ENCODE measurements at places on chromosomes 1 and 21.

DNA sequence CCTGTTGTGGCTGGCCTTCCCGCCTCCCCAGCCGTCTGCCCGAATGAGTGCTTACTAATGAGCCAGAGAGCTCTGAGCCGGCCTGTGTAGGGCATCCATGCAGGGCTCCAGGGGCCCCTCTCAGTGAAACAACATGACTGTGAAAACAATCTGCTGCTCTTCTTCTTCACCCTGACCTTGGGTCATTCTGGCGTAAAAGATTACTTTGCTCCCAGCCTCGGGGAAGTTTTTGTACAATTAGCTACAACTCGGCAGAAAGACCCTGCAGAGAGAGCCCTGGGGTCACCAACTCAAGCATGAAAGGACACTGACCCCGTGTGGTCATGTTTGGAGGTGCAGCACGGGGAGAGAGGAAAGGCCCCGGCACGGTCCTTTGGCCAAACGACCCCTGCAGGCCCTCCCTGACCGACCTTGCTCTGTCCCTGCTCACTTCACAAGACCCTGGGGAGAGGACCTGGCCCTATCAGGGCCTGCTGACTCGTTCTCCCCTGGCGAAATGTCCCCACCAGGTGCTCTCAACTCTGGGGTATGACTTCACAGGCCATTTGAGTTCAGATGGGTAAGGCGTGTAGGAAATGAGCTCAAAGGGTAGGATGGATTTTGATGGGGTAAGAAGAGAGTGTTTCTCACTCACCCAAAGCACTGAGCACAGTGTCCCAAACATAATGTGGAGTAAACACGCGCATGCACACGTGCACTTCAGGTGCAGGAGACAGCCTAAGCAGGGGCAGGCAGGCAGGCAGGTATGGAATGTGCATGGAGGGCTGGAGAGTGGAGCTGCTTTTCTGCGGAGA, 22.9 kb upstream of the FAM20B start:
- peak; percentile 57 for DNase-seq

DNA sequence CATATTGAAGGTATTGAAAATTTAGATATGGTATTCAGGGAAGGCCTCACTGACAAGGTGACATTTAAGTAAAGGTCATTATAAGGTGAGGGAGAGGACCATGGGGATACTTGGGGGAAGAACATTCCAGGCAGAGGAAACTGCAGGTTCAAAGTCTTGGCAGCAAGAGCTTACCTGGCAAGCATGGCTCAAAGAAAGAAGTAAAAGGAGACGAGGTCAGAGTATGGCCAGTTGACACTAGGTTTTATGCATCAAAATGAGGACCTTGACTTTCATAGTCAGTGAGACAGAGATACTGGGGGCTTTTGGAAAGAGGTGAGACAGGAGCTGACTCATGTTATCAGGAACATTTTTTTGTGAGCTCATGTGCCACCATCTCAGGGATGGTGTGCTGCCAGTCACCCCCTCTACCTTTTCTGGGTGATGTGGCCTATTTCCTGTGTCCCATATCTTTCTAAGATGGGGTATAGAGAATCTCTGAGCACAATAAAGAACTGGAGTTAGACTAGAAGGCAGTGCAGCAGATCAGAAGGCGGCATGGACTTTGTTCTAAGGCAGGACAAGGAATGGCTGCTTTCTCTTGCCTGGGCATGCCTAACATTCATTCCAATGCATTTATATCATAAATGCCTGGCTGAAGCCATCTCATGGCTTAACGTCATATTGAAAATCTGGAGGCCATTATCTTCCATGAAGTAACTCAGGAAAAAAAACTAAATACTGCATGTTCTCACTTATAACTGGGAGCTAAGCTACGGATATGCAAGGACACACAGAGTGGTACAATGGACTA, 406.7 kb downstream of the NTNG1 start:
- DNase-seq = no peak

DNA sequence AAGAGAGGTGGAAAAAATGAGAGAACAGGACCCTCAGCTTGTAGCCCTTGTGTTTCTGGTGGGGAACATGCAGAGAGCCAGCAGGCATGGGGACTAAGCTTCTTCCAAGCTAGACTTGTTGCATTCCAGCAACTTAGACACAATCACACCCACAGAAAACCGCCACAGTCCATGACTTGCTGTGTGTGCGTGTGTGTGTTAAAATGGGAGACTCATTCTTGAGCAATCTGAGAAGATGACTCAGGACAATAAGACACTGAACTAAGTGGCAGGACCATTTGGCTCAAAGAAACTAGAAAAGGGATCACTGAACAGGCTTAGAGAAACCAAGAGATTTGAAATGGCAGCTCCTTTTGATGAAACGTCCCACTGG, 78.0 kb downstream of the HLX start:
- no peak for DNase-seq

- DNase-seq = no peak
These were observed 294.0 kb downstream of the LRRC40 start for GRCh38 chr1:69911301-69911801.

GRCh38 chr1:17523321-17524041, 16.0 kb upstream of the ARHGEF10L start:
- no peak for DNase-seq

- DNase-seq = no peak
These were observed 4.1 kb downstream of the AHDC1 start for GRCh38 chr1:27599605-27600497.

- DNase-seq = no peak
These were observed 99.7 kb downstream of the LAMC2 start for GRCh38 chr1:183285746-183286145.

DNA sequence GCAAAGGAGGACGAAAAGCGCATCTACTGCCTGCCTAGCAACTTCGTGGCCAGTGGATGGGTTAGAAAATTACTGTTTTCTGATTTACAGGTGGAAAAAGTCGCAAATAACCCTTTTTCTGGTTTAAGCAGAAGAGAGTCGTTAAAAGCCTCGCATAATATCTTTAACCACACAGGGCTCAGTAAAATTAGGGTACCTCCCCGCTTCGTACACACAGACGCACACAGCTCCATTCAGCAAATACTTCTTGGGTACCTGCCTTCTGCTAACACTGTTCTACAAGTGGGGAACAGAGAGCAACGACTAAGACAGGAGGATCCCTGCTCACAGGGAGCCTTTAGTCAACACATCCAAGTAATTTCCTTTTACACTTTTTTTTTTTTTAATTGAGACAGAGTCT, 704 bp downstream of the ALG6 start:
- DNase-seq = no peak

GRCh38 chr1:78032996-78033796, 12.6 kb upstream of the GIPC2 start:
- no peak for DNase-seq

DNA sequence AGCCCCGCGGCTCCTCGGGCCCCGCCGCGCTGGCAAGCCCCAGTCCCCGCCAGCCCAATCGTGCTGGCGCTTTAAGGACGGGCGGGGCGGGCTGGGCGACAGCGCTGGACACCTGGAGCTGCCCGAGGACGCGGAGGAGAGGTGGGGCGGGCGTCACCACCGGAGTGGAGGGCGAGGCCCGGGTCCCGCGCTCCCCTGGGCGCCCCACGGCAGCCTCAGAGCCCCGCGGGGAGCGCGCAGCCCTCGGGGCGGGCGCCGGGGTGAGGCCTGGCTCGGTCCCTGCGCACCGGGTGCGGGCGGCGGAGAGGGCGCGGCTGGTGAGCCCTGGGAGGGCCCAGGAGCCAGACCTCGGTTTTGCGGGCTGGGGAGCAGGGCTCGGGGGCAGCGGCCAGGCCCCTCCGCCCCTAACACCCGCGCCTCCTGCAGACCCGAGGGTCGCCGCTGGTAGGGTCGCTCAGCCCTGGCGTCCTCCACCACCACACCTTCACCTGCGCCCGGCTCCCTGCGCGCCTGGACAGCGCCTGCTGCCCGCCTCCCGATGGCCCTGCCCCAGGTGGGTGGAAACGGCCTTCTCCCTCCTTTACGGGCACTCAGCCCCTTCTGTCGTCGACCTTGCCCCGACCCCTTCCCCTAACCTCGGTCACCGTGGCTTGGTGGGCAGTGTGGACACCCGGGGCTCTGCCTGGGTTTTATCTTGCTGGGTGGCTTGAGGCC, at the start of gene TMEM61:
Gene TMEM61 (plus strand): TSS at position 101 of the 714 bp plus-strand sequence. CDS start 438 bp downstream, at position 539.
- DNase-seq = no peak

DNA sequence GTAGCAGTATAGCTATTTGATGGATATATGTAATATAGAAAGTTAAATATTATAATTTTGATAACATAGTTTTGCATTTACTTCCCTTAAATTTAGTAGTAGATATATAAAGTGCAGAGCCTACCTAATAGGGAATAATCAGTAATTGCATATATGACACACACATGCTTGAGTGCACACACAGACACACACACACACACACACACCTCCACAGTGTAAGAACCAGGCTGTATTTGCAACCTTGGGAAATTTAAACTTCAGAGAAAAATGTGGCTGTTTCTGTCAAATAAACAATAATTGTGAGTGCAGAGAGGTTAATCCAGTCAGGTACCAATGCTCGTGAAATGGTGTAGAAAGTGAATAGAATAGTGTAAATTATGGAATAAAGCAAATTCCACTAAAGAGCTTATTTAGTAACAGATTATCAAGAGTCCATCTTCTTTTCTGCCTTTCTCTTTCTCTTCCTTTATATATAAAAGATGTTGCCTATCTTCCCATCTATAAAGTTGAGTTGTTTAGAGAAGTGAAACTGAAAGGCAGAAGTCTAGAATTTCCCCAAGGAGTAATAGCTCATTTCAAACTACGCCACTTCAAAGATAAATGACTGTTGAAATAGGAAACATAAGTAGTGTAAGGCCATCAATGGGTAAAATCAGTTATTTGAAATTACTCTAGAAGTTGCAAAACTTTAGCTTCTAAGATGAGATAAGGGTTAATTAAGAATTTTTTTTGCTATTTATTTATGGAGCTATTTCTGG, 273.7 kb downstream of the SRGAP2C start:
- no peak for DNase-seq

DNA sequence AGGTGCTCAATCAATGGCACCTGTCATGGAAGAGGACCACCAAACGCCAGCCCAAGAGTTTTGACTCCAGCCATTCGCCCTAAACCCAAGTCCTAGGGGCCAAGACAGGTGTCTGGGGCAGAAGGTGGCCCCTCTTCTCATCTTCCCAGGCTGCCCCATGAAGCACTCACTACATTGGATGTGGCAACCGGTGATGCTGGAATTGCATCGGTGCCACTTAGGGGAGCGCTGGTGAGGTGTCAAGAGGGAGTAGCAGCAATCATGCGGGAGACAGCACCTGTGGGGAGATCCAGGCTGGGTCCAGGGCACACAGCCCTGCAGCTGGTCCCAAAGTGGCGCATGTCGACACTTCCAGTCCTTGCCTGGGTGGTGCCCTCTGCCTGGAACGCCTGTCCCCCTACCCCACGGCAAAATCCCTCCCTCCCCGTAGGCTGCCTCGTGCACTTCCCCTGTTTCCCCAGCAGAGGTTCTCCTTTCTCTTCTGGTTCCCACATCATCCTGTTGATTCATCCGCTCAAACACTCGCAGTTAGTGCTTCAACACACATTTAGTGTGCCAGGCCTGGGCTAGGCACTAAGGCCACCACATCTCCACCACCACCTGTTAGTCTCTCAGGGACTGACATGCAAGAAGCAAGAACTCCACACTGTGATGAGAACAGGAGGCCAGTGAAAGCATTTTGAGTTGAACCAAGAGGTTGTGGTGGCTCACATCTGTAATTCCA, 18.5 kb downstream of the PLA2G2D start:
- no peak for DNase-seq

DNA sequence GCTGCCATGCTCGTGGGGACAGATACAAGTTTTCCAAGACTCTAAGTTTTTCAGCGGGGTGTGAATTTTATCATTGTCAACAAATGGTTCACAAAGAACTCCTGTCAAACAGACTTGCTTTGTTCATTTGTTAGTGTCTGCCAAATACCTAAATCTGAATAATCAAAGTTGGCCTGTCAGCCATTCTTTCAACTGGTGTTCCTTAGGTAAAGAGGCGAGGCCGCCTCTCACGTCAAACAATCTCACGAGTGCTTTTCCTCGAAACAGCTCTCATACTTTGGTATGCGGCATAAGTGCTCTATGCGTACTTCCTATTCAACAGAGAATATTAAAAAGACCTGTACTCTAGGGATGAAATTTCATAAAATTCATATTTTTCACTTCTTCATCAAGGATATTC, 51.4 kb upstream of the KANK4 start:
- no peak for DNase-seq

GRCh38 chr1:107549152-107549810, 408.4 kb downstream of the NTNG1 start:
- DNase-seq = no peak

DNA sequence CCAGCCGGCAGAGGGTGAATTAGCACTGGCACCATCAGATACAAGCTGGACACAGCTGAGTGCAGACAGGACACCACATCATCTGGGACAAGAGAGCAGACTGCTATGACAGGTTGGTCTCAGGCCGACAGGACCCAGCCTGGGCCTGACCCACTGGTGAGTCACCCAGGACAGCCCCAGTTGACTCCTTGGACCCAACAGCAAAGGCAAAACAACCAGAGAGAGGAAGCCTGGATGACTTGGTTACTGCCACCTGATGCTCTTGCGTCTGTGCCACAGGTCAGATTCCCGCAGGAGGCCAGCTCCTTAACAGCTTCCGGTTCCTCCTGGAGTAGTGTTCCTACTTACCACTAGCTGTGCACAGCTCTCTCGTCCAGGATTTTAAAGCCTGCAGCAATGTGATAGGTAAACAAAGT, 18.5 kb downstream of the CCN1 start:
- DNase-seq = no peak

DNA sequence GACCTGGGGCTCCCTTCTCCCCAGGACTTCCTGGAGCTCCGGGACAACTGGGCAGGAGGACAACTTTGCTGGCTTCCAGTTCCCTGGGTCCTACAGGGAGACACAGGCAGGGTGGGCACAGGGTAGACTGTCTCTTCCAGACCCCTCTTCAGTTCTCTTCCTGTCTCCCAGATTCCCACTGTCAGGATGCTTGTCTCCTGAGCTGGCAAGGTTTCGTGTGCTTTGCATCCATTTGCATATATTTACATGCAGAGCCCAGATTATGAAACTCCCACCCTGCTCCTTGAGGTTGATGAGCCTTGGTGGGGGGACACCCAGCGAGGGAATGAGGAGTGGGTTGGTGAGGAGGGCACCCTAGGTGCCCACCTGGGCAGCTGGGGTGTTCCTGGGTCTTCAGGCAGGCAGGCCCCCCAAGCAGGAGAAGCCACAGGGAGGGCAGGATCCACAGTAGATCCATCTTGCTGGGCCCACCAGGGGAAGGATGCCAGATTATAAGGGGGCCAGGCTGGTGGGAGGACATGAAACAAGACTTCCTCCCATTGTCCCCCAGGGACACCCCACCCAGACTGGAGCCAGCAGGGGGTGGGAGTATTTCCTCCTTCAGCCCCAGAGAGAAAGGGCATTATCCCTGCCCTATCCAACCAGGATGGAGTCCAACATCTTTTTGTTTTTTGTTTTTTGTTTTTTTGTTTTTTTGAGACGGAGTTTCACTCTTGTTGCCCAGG, at the start of gene FCN3:
Gene FCN3 (minus strand): TSS at position 463 of the 725 bp plus-strand sequence. CDS start 6 bp downstream, at position 457.
- no peak for DNase-seq
